NCI-H2029 treated with DMSO at 0.1 percent for 48 hours (cell line): ENCODE measurements at places on chromosomes 12 and 14.

DNA sequence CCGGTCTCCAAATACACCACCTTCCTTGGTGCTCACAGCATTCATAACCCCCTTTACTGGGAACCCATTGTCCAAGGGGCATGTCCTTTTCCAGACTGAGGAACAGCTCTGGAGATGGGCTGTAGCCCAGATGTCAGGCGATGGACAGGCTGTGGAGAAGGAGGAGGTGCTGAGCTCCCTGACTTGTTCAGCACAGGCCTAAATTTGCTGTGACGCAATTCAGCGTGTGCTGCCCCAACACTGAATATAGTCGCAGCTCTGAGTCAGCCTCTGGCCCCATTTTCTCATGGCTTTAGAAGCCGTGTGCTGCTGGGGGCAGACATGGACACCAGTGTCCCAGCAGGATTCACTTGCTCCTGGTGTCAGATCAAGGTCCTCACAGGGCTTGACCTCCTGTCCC lies 269.1 kb downstream of the EMP1 start:
- no peak for DNase-seq

DNA sequence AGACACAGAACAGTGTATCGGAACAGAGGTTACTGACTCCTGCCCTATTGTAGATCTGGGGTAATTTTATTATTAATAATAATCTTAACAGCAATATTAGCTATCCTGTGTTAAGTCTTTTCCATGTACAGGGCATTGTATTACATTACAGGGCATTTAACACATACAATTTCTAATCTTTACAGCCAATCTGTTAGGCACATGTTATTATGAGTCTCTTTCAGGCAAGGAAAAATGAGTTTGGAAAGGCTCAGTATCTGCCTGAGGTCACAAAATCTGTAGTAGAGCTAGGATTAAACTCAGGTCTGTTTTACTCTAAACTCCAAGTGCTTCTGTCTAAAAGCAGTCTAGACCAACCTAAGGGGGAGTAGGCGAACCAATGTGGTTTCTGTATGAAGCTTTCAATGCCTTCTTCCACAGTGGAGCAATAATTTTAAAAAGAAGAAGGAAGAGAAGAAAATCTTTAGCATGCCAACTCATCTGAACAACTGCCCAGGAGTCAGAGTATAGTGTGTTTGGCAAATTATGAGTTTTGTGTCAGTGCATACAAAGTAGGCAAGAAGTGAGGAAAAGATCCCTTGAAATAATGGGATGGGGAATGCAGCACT lies 192.6 kb downstream of the CHST11 start:
- DNase-seq = no peak

DNA sequence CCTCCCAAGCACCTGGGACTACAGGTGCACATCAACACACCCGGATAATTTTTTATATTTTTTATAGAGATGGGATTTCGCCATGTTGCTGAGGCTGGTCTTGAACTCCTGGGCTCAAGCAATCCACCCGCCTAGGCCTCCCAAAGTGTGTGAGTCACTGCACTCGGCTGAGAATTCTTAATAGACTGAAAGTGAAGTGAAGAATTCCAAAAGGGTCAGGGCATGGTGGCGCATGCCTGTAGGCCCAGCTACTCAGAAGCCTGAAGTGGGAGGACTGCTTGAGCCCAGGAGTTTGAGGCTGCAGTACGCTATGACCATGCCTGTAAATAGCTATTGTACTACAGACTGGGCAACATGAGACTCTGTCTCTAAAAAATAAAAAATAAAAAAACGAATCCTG lies 43.7 kb downstream of the TCHP start:
- DNase-seq = no peak

- DNase-seq = no peak
Observed at GRCh38 chr14:87199381-87199780, 793.6 kb downstream of the GALC start.

DNA sequence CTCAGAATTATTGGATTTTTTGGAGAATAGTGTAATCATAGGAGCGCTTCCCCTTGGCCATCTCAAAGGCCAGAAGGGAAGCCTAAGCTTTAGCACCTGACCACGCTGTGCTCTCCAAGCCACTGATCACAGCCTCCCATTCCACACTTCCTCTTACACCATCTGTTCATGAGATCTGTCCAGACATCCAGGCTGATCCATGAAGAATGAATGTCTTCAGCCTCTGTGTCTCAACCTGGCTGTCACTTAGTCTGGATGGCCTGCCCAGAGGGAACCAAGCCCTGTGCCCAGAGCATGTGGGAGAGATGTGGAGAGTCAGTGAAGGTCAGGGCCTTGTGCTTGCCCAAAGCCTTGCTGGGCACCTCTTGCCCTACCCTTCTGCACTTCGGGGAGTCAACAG lies 40.5 kb downstream of the TSPAN11 start:
- DNase-seq = no peak

- no peak for DNase-seq
Observed at GRCh38 chr12:72271451-72272090, 599 bp upstream of the TRHDE start.

DNA sequence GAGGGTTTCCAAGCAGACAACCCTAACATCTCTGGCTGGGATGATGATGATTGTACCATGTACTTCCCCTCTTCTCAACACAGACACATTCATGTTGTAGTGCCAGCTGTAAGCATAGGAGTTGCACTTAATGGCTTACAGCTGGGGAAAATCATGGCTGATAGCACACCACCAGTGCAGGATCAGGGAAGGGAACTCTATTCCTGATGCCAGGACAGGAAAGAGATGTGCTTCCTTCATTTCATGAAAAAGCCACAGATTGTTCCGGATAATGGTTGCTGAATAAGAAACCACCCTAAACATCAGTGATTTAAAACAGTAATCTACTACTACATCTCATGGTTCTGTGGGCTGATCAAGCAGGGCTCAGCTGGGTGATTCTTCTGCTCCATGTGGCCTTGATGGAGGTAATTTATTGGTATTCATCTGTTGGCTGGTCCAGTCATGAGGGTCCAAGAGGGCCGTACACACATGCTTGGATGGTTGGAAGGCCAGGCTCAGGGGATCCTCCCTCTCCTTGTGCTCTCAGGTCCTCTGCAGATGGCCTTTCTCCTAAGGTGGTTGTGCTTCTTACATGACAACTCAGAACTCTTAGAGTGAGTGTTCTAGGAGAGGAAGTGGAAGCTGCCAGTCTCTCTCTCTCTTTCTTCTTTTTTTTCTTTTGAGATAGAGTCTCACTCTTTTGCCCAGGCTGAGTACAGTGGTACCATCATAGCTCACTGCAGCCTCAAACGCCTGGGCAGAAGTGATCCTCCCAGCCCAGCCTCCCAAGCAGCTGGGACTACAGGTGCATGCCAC lies 16.5 kb downstream of the TRAF3 start:
- no peak for DNase-seq

GRCh38 chr14:59317798-59318505 lies 129.5 kb downstream of the DAAM1 start:
- DNase-seq = no peak

DNA sequence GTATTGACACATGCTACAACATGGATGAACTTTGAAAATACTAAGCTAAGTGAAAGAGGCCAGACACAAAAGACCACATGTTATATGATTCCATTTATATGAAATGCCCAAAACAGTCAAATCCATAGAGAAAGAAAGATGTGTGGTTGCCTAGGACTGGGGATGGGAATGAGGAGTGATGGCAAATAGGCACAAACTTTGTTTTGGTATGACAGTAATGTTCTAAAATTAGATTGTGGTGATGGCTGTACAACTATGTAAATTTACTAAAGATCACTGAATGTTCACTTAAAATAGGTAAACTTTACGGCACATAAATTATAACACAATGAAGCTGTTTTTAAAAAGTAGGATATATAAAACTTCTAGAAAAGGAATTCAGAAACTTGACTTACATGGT lies 41.7 kb downstream of the PPP1R13B start:
- no peak for DNase-seq

GRCh38 chr12:52415870-52416750 lies 10.0 kb upstream of the KRT82 start:
- no peak for DNase-seq

DNA sequence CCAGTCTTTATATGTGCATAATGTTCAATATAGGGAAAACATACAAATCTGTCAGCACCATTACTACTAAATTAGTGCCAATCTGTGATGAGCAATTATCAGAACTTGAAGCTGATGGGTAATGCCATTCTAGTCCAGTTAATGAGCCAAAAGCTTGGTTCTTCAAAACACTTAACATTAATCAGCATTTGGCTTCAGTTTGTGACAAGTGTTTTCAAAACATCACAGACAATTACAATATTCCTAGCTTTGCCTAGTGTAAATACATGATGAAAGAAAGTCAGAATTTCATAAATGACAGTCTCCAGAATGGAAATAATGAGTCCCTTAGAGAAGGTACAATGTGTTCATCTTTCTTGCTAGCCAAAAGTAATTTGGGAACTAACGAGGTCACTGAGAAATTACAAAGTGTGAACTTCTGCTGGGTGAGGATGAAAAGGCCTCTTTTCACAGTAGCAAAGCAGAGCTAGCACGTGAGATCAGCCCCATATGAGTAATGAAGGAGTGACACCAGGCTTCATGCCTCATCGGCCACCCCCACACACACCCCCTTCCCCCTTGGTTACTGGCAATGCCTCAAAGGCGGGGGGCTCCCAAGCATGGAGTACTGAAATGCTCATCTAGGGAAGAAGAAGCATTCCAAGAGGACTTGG lies 180.6 kb upstream of the EEA1 start:
- no peak for DNase-seq

GRCh38 chr12:96472384-96472783 lies 17.0 kb upstream of the CFAP54 start:
- no peak for DNase-seq

DNA sequence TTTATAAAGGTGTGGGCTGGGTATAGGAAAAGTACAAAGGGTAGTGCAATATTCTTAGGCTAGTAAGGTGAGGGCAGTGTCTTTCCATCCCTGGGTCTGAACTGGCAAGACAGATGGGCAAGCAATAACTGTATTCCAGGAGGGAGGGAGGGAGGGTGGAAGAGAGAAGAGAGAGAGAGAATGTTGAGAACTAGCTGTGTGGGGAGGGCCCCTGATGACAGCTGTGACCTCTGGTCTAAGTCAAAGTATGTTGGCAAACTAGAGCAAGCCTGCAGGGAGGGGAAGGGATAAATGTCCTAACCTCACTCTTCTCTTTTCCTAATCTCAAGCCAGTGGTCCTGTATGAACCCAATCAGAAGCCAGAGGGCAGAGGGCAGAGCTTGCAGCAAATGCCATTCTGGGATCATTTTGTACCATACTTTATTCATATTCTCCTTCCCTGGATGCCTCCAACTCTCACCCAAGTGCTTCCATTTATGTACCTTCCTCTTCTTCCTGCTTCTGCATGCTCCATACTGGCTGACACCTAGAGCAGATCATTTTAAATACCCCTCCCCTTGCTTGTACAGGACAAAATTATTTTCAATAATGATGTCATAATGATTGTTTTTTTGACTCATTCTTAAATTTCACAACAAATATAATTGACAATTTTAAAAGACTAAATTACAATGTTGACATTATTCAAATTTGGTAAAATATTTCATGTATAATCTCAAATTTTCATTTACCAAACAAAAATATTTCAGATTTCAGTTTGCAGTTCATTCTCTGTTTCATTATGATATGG lies 75.9 kb downstream of the AKAP6 start:
- no peak for DNase-seq

DNA sequence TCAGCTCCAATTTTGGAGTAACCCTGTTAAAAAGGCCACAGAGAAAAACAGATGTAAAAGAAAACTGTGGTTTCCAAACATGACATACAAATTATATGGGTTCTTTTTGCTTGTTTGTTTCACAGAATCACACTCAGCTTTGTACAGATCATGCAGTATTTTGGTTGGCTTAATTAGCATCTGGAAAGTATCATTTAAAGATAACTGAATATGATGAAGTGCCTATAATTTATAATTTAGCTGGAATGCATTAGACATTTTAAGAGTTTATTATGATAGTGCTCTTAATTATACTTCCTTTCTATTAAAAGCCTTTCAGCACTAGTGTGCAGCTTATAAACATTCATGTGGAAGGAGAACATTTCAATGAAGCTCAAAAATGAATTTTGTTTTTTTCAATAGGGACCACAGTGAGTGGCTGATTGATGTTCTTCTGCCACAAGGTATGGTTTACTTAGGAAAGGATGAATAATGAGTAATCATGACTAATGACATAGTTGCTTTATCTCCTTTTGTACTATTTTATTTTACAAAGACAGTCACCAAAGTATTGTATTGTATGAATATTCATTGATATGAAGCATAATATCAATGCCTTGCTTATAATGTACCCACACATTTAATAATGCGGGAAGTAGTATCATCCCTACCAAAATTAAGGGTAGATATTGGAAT lies 98.3 kb downstream of the UNC79 start:
- DNase-seq = no peak

DNA sequence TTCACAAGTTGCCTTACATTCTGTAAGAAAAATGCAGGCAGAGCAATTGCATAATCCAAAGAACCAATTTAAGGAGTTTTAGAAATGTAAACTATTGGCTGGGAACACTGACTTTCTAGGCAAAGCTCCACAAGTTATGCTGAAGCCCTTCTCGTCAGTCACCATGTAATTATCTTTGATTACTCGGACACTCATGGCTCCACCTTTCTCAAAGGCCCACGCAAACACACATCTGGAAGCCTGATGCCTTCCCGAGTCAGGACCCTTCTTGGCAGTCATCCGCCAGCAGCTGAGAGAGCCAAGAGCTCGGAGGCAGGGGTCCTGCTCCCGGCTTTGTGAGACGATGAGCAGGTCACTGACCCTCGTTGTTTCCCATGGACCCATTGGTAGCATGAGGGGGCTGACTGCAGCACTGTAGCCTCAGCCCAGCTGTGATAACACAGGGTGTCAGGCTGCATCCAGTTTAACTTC lies 202.2 kb downstream of the TMEM132D start:
- DNase-seq = no peak

- no peak for DNase-seq
Observed at GRCh38 chr12:46357438-46358324, 14.9 kb downstream of the SLC38A2 start.

- no peak for DNase-seq
Observed at GRCh38 chr14:43410631-43411030, 1096.5 kb downstream of the FSCB start.

DNA sequence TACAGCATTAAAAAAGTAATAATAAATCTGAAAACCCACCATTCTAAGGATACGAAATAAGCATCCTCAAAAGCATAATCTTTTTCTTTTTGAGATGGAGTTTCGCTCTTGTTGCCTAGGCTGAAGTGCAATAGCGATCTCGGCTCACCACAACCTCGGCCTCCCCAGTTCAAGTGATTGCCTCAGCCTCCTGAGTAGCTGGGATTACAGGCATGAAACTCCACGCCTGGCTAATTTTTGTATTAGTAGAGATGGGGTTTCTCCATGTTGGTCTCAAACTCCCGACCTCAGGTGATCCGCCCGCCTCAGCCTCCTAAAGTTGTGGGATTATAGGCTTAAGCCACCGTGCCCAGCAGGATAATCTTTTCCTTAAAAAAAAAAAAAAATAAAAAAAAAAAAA lies 4.3 kb downstream of the CCNT1 start:
- no peak for DNase-seq
